Natural killer cell (primary cell): ENCODE measurements at places on chromosomes 1 and 21. TPM values are rescaled to one million over a fixed set of nuclear protein-coding genes. Genes with fewer than 3 reads are reported as not detected.

Gene TRAPPC10
- total RNA-seq, result 232 TPM

DNA sequence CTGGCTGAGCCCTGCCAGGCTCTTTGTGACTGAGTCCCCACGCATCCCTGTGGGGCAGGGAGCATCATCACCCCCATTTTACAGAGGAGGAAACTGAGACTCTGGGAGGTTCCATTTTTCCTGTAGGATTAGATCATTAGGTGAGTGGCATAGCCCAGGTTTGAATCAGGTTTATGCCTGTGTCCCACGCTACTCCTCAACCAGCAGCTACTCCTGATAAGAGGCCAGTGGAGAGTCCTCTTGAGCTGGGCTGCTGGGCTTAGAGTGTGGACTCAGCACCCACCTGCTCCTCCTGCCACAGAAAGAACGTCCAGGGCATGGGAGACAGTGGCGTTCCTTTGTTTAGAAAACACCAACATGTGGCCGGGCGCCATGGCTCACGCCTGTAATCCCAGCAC lies 30.7 kb downstream of the TNFRSF1B start:
- H3K4me3 ChIP-seq, result no peak overlapping the region
- H3K27ac ChIP-seq, result no peak overlapping the region
- no peaks in the 10 kb centered on the region for H3K27me3 ChIP-seq
- peaks cover 69% of the 10 kb centered on the region for H3K4me1 ChIP-seq

DNA sequence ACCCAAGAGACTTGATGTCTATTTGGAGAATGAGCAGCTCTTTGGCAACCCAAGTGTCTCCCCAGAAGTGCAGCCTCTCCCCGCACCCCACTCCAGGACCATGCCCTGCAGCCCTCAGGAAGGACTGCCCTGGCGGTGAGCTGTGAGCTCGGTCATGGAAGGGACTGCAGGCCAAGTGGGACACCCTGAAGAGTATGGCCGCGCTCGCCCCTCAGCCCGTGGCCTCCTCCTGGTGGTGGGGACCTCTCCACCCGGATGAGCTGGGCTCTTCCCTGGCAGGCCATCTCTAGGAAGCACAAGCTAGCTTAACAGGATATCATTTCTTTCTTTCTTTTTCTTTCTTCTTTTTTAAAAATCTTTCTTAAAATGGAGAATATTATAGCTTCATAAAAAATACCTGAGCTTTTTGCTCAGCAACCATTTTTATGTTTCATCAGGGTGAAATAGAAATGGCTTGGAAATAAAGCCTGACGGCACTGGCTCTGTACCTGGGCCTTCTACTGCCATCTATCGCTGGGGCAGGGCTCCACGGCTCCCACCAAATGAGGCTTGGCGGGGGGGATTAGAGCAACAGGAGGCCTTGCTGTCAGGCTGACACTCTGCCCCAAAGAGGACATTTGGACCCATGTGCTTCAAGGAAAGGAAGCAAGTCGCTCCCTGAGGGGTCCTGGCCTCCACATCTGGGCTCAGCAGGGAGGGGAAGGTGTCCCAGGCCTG lies 296.2 kb upstream of the VAMP3 start:
- H3K4me3 ChIP-seq, result no peak overlapping the region
- H3K27ac ChIP-seq, result no peak overlapping the region
- no peaks in the 10 kb centered on the region for H3K27me3 ChIP-seq
- H3K36me3 ChIP-seq, result no peaks in the 10 kb centered on the region
- no peak for DNase-seq

DNA sequence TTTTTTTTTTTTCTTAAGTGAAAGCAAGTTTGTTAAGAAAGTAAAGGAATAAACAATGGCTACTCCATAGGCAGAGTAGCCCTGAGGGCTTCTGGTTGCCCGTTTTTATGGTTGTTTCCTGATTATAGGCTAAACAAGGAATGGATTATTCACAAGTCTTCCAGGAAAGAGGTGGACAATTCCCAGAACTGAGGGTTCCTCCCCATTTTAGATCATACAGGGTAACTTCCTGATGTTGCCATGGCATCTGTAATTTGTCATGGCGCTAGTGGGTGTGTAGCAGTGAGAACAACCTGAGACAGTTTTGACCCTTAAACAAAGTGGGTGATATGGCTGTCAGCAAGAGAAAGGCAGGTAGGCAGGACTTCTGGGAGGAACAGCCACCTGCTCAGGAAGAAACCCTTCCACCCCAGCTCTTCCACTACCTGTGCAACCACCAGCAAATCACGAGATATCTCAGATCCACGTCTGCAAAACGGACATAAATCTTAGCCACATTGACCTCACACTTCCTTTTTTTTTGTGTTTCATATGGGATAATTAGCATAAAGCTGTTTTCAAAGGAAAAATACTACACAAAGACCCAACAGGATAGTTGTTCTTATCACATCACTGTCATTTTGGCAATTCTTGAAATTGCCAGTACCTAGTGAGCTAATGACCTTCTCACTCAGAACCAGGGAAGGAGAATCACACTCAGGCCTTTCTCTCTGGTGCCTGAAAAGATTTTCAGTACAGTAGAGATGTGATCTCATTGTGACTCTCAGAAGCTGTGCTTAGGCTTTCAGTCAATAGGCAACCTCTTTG lies 34.8 kb upstream of the DUSP10 start:
- H3K27me3 ChIP-seq, result no peaks in the 10 kb centered on the region
- peak overlapping the region; percentile 84 for H3K27ac ChIP-seq
- peaks cover 56% of the 10 kb centered on the region for H3K4me1 ChIP-seq
- no peaks in the 10 kb centered on the region for H3K36me3 ChIP-seq
- H3K4me3 ChIP-seq, result no peak overlapping the region
- peak; percentile 25 for DNase-seq

Gene CRYZ
- total RNA-seq, result 24.1 TPM

GRCh38 chr1:175154629-175155472 lies 37.7 kb downstream of the KIAA0040 start:
- no peaks in the 10 kb centered on the region for H3K4me1 ChIP-seq
- peak; percentile 86 for DNase-seq
- H3K36me3 ChIP-seq, result peaks cover 12% of the 10 kb centered on the region
- peaks cover 4% of the 10 kb centered on the region for H3K27me3 ChIP-seq
- no peak overlapping the region for H3K4me3 ChIP-seq

Gene SPRR2E
- not detected for total RNA-seq

- no peak overlapping the region for H3K27ac ChIP-seq
- H3K4me1 ChIP-seq, result peaks cover 3% of the 10 kb centered on the region
- no peaks in the 10 kb centered on the region for H3K36me3 ChIP-seq
- no peak overlapping the region for H3K4me3 ChIP-seq
- DNase-seq, result no peak
- H3K27me3 ChIP-seq, result no peaks in the 10 kb centered on the region
Measured at GRCh38 chr1:9040659-9041030, 14.4 kb upstream of the SLC2A7 start.

Gene PCAT6
- total RNA-seq, result 1.5 TPM

DNA sequence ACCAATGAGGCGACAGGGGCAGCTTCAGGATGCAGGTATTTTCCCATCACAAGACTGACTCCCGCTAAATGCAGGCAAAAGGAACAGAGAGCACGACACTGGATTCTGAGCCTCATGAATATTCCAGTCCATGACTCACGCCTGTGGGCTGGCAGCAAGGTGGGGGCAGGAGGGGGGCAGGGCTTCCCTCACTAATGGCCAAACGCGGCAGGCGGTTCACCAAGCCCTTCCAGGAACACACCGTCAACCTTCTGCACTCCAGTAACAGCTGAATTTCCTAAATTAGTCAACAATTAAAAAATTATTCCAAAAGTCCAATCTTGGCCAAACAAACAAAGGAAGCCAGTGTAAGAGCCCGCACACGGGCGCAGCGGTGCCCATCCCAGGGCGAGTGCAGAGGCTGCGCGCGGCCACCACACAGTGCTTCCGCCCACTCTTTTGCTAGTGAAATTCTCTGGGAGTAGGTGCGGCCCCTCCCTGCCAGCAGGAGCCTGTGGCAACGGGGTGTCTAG lies 12.5 kb upstream of the GPR153 start:
- no peaks in the 10 kb centered on the region for H3K36me3 ChIP-seq
- no peak overlapping the region for H3K4me3 ChIP-seq
- H3K27ac ChIP-seq, result no peak overlapping the region
- no peaks in the 10 kb centered on the region for H3K4me1 ChIP-seq
- no peaks in the 10 kb centered on the region for H3K27me3 ChIP-seq
- no peak for DNase-seq

Gene DIO1
- total RNA-seq, result not detected

DNA sequence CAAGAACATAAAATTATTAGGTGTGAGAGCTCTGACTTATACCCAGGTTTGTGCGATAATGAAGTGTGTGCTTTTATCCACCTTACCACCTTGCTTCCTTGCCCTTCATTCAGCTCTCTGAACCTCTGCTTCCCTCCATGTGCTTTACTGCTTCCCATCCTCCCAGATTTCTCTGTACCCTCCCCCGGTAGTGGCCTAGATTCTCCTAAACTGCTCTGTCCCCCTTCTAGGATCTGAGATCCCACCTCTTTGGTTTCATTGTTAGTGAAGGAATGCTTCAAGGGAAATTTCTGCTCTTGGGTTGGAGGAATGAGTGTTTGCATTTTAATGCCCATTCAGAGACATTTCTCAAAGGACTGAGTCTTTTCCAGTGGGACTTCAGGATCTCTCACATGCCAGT lies 159.5 kb downstream of the ST6GALNAC3 start:
- no peak overlapping the region for H3K27ac ChIP-seq
- H3K27me3 ChIP-seq, result no peaks in the 10 kb centered on the region
- H3K4me1 ChIP-seq, result no peaks in the 10 kb centered on the region
- no peak for DNase-seq

DNA sequence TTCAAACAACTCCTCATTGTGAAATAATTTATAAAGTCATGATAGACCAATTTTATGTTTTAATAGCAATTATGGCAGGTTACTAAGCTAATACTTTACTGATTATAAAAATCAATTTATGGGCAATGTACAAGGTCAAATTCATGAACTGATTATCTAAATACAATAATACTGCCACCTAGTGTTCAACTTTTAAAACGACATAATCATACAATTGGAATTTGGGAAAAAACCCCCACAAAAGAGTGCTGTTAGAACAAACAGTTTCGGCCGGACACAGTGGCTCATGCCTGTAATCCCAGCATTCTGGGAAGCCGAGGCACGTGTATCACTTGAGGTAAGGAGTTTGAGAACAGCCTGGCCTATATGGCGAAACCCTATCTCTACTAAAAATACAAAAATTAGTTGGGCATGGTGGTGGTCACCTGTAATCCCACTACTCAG lies 14.0 kb downstream of the GTF2B start:
- peaks cover 29% of the 10 kb centered on the region for H3K36me3 ChIP-seq
- H3K27ac ChIP-seq, result no peak overlapping the region
- no peak overlapping the region for H3K4me3 ChIP-seq
- DNase-seq, result no peak
- H3K27me3 ChIP-seq, result no peaks in the 10 kb centered on the region
- H3K4me1 ChIP-seq, result peaks cover 5% of the 10 kb centered on the region

GRCh38 chr1:203000217-203000944 lies 6.8 kb upstream of the TMEM183A start:
- no peaks in the 10 kb centered on the region for H3K36me3 ChIP-seq
- no peak overlapping the region for H3K4me3 ChIP-seq
- no peaks in the 10 kb centered on the region for H3K27me3 ChIP-seq

- no peak for DNase-seq
- H3K36me3 ChIP-seq, result no peaks in the 10 kb centered on the region
- no peak overlapping the region for H3K4me3 ChIP-seq
- H3K4me1 ChIP-seq, result no peaks in the 10 kb centered on the region
- H3K27ac ChIP-seq, result no peak overlapping the region
Measured at GRCh38 chr1:170929835-170930554, 5.3 kb upstream of the MROH9 start.

GRCh38 chr21:41247561-41248545 lies 68.7 kb upstream of the FAM3B start:
- no peaks in the 10 kb centered on the region for H3K36me3 ChIP-seq
- DNase-seq, result no peak
- no peaks in the 10 kb centered on the region for H3K4me1 ChIP-seq
- no peaks in the 10 kb centered on the region for H3K27me3 ChIP-seq
- H3K27ac ChIP-seq, result no peak overlapping the region

DNA sequence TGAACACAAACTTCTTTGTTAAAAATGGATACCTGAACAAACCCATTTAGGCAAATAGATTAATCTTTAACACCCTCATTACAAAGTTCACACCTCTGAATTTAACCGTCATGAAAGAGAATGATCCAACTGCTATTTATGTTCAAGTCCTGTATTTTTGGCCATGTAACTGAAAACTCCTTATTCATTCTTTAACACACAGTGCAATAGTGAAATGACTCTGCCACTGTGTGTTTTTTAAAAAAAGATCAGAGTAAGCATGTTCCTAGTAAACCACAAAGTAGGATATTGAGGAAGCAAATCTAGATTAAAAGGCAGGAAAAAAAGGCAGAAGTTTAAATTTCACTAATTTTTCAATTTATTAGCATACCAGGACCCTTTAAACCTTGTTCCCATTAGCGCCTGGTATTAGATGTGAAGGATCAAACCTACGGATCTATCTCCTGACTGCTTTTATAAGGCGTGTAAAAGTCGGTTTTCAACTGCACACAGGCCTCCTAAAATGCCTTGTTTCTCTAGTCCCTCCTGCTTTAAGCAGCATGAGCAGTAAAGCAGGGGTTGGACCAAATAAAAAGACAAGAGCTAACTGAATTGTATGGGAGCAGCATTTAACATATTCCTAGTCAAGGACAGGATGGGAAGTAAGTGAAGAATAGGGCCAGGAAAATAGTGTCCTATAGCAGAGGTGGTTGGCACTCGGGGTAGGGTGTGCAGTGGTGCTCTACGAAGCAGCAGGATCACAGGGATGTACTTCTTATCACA lies 33.4 kb downstream of the NUCKS1 start:
- no peak overlapping the region for H3K27ac ChIP-seq
- no peaks in the 10 kb centered on the region for H3K27me3 ChIP-seq
- H3K4me1 ChIP-seq, result no peaks in the 10 kb centered on the region
- no peak for DNase-seq

Gene CHD5
- total RNA-seq, result 0.34 TPM

DNA sequence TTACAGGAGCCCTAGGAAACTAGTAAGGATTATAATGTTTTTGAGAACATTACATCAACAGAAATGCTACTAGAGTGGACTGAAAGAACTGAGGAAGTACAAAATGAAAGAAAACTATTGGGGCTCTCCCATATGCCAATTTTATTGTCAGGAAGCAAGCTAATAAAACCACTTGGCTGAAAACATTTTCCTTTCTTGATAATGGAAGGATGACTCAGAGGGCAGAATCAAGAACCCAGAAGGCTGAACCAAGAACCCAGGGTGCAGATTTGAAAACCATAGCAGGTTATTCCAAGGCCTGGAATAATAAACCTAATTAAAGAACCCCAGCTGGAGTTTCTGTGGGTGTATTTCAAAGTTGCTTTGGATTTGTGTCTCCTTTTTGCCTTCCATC lies 70.7 kb downstream of the RPE65 start:
- H3K36me3 ChIP-seq, result no peaks in the 10 kb centered on the region
- no peak for DNase-seq
- no peak overlapping the region for H3K4me3 ChIP-seq
- H3K27ac ChIP-seq, result no peak overlapping the region
- H3K27me3 ChIP-seq, result no peaks in the 10 kb centered on the region
- H3K4me1 ChIP-seq, result no peaks in the 10 kb centered on the region

Gene VCAM1
- 0.15 TPM for total RNA-seq
